ENCODE measurements at places on chromosomes 7 and 10. TPM values are rescaled to one million over a fixed set of nuclear protein-coding genes. Genes with fewer than 3 reads are reported as not detected.

Gene UCN3
- total RNA-seq = not detected

Gene TIMM23
- 117 TPM for total RNA-seq

Gene MTURN
- 7.8 TPM for total RNA-seq

Gene RHOBTB1
- total RNA-seq = 18.9 TPM

Gene SUGCT
- 7.5 TPM for total RNA-seq

Gene PTER
- total RNA-seq = 6.9 TPM

- no peak for DNase-seq
- no peaks in the 10 kb centered on the region for H3K27me3 ChIP-seq
- peak overlapping the region; percentile 37 for H3K27ac ChIP-seq
- H3K4me3 ChIP-seq = no peak overlapping the region
- H3K36me3 ChIP-seq = no peaks in the 10 kb centered on the region
Observed at GRCh38 chr10:30894221-30894620, 137.4 kb downstream of the ZNF438 start.

- DNase-seq = no peak
- H3K36me3 ChIP-seq = no peaks in the 10 kb centered on the region
- H3K27ac ChIP-seq = no peak overlapping the region
- no peaks in the 10 kb centered on the region for H3K27me3 ChIP-seq
Observed at GRCh38 chr10:123093489-123093888, 42.3 kb upstream of the HMX3 start.

DNA sequence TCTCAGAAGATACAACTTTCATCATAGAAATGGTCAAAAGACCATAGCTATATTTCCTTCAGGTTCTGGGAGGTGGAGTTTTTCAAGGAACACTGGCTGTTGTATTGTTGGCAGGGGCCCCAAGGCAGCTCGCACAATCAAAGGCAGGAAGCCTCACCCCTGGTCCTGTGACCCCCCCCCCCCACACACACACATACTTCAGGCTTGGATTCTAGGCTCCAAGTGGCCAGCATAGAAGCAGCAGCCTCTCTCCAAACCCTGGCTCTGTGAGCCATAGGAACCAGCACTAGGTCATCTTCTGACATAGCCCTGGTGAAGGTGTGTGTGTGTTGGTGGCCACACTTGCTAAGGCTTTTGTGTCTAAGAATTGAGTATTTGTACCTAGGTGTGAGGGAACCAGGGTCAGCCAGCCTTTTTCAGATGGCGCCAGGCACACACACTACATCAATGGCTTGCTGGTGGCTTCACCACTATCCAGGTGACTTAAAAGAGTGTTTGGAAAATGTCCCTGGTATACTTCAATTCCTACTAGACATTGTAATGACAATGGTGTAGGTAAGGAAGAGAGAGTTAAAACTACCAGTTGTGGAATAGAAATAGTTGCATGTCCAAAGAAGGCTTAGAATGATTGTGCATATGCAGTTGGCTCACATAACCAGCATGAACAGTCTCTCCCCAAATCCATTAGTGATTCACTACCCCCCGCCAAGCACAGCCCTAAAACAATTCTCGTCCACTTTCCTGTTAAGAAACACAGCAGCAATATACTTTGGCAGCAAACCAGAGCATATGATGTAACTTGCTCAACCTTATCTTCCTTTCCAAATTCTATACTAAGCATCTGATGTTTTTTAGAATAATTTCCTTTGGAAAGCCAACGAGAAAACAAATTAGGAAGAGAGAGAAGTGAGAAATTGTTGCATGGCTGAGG, 91.3 kb downstream of the AVL9 start:
- DNase-seq = peak; percentile 96
- peak overlapping the region; percentile 94 for H3K27ac ChIP-seq
- no peak overlapping the region for H3K4me3 ChIP-seq

DNA sequence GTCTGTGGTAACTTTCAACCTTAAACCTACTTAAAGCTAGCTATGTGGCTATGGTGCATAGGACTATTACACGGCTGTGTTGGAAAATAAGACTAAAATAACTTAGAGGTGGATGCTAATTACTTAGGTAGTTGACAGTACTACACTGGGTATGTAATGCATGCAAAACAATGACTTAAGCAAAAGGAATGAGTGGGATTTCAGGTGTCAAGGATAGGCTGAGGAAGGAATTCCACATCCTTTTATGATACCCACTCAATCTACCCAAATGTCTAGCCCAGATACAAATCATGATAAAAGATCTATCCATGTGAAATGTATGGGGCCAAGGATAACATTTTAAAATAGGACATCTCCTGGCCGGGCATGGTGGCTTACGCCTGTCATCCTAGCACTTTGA, 13.9 kb downstream of the CDNF start:
- no peak for DNase-seq
- no peak overlapping the region for H3K4me3 ChIP-seq
- H3K27ac ChIP-seq = no peak overlapping the region
- H3K36me3 ChIP-seq = no peaks in the 10 kb centered on the region

- no peaks in the 10 kb centered on the region for H3K4me1 ChIP-seq
- H3K27me3 ChIP-seq = no peaks in the 10 kb centered on the region
- H3K4me3 ChIP-seq = no peak overlapping the region
Observed at GRCh38 chr7:71419546-71420337, 287.8 kb downstream of the GALNT17 start.

- H3K36me3 ChIP-seq = no peaks in the 10 kb centered on the region
- DNase-seq = no peak
- H3K4me1 ChIP-seq = peaks cover 14% of the 10 kb centered on the region
- no peaks in the 10 kb centered on the region for H3K27me3 ChIP-seq
- no peak overlapping the region for H3K4me3 ChIP-seq
Observed at GRCh38 chr10:21403256-21404015, 122.0 kb downstream of the SKIDA1 start.

GRCh38 chr7:76316984-76317781, 14.7 kb downstream of the HSPB1 start:
- H3K27me3 ChIP-seq = no peaks in the 10 kb centered on the region
- H3K4me1 ChIP-seq = peaks cover 8% of the 10 kb centered on the region
- DNase-seq = no peak
- peak overlapping the region; percentile 81 for H3K27ac ChIP-seq

DNA sequence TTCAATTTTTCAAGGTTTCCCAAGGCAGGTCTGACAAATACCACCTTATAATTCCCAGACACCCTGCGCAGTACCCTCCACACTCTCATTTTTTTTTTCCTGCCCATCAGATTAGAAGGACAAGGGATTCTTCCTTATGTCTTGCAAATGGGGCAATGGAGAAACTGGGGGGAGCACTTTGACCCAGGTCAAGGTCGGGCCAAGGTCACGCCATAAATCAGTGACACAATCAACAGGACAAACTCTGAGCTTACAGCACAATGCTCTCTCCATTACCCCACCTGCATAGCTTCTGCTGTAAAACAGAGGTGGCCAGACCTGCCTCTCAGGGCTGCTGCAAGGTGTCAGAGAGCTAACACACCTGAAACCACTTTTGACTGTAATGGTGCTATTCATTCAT, 254.4 kb upstream of the ZMIZ1 start:
- H3K27me3 ChIP-seq = peaks cover 52% of the 10 kb centered on the region
- H3K36me3 ChIP-seq = no peaks in the 10 kb centered on the region
- peaks cover 2% of the 10 kb centered on the region for H3K4me1 ChIP-seq
- H3K4me3 ChIP-seq = no peak overlapping the region
- no peak for DNase-seq

DNA sequence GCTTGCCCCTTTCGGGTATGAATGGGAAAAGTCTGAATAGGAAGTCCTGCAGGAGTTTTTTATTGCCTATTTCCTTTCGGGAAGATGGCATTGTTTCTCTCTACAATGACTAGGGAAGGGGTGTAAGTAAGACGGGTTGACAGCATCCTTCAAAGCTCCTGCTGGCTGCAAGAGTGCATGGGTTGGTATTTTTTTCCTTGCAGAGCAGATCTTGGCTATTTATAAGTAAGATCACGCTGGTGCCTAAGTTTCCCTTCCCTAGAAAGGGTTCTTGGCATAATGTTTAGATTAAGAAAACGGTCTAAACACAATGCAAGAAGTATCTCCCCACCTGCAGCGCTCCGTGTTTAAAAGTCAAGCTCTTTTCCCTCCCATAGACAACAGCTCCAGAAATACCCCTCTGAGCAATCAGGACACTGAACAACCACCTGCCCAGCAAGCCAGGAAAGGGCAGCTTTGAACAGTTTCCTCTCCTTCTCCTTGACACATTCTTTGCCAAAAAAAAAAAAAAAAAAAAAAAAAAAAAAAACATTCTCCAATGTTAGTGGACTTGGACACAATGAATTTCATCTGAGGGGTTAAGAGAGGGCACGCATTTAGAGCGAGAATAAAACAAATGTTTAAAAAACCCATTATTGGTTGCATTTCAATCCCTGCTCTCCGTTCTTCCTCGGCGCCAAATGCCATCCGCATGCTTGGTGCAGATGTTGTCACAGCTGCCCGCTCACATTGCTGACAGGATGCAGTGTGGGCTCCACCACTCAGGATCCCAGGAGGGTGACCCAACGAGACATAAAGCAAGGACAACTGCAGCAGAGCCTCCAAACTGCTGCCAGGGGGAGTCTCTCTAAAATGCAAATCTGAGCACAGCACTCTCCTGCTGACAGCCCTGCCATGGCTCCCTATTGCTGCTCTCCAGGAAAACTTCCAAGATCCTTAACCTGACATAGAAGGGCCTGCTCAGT, 427.4 kb upstream of the MGMT start:
- DNase-seq = no peak
- H3K27me3 ChIP-seq = no peaks in the 10 kb centered on the region
- H3K36me3 ChIP-seq = no peaks in the 10 kb centered on the region
- no peak overlapping the region for H3K4me3 ChIP-seq
- no peaks in the 10 kb centered on the region for H3K4me1 ChIP-seq

DNA sequence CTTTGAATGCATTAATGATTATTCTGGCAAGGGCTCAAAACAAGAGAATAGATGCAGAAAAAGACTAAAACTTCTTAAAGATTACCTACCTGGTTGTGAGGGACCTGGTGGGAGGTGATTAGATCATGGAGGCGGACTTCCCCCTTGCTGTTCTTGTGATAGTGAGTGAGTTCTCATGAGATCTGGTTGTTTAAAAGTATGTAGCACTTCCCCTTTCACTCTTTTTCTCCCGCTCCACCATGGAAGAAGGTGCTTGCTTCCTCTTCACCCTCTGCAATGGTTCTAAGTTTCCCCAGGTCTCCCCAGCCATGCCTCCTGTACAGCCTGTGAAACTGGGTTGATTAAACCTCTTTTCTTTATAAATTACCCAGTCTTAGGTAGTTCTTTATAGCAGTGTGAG, 226.6 kb downstream of the ARHGAP12 start:
- no peak overlapping the region for H3K27ac ChIP-seq
- H3K4me1 ChIP-seq = peaks cover 34% of the 10 kb centered on the region
- no peak for DNase-seq
- H3K27me3 ChIP-seq = no peaks in the 10 kb centered on the region
- no peaks in the 10 kb centered on the region for H3K36me3 ChIP-seq
- H3K4me3 ChIP-seq = no peak overlapping the region

DNA sequence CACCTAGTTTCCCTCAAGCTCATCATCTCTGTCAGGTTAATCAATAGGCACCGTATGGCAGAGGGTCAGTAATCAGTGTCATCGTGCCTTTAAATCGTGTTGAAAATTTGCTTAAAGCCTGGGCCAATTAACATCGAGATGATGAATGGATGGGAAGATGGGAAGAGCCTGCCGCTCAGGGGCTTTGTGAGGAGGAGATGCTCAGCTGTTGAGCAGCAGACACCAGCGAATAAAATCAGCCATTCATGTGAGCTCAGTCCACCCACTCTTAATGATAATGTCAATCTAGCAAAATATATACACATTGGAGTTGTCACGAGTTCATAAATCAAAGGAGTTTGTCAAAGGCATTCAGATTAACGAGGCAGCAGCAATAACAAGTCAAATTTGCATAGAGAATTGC, 97.7 kb downstream of the BTRC start:
- DNase-seq = no peak
- H3K27me3 ChIP-seq = no peaks in the 10 kb centered on the region
- H3K27ac ChIP-seq = no peak overlapping the region
- peaks cover 2% of the 10 kb centered on the region for H3K4me1 ChIP-seq

- no peaks in the 10 kb centered on the region for H3K27me3 ChIP-seq
- DNase-seq = no peak
- H3K27ac ChIP-seq = no peak overlapping the region
- no peaks in the 10 kb centered on the region for H3K4me1 ChIP-seq
- H3K4me3 ChIP-seq = no peak overlapping the region
- no peaks in the 10 kb centered on the region for H3K36me3 ChIP-seq
Observed at GRCh38 chr7:158450476-158451124, 137.0 kb downstream of the PTPRN2 start.

DNA sequence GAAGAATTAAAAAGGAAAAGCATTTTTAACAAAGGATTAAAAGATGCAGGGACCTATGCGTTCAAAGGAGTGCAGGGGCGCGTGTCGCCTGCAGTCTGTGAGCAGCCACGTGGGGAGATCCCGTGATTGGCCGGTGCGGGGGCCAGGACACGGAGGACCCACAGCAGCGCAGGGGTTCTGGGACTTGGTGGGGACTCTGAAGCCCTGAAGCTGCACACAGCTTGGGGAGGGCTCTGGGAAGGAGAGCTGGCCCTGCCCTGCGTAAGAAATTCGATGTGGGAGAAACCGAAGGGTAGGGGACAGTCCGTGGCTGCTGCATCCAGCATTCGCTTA, 268.1 kb downstream of the KLF6 start:
- no peak overlapping the region for H3K27ac ChIP-seq
- no peaks in the 10 kb centered on the region for H3K36me3 ChIP-seq
- H3K4me1 ChIP-seq = no peaks in the 10 kb centered on the region
- H3K4me3 ChIP-seq = no peak overlapping the region

DNA sequence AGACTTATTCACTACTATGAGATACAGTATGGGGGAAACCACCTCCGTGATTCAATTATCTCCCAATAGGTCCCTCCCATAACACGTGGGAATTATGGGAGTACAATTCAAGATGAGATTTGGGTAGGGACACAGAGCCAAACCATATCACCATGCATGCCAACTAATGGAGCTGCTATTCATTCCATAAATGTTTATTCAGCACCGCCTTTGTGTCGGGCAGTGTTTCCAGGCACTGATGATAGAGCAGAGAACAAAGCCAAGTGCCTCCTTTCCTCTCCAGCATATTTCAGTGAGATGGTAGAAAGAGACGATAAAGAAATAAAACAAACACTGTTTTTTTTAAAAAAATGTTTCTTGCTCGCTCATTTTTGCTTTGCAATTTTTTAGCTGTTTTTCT, 295.9 kb upstream of the FOXK1 start:
- H3K27ac ChIP-seq = no peak overlapping the region
- DNase-seq = no peak
- no peaks in the 10 kb centered on the region for H3K4me1 ChIP-seq
